Stimulated activated CD4-positive, alpha-beta T cell treated with anti-CD3 and anti-CD28 coated beads, Interleukin-4, amount 100 ng/mL, for 24 hours (primary cell): ENCODE measurements at places on chromosomes 5 and 9.
A peak's percentile ranks its signal among the peaks of the same experiment; 100 is the strongest.

- DNase-seq: peak; percentile 54
Observed at GRCh38 chr9:87662808-87663528, 63.0 kb upstream of the CTSL start.

DNA sequence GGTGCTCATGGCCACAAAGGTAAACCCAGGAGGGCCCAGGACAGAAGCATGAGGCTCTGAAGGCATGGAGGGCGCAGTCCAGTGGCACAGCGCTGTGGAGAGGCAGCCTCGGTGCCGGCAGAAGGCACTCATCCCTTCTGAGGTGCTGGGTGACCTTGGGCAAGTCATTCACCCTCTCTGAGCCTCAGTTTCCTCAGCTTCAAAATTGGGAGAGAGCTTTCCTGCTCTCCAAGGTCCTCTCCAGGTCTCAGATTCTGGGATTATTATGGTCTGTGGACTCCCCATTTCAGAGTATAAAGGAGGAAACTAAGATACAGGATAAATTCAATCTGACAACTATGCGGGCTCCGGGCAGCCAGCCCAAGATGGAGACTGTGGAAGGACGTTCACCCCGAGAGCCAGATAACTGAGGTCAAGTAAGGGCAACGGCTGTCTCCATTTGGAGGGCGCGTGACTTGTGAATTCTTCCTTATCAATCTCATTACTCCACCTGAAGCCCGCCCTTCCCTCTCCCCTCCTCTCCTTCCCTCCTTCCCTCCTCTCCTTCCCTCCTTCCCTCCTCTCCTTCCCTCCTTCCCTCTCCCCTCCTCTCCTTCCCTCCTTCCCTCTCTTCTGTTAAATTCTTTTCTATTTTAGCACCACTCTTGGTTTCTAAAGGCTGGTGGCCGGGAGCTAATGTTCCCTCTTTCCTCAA is 58.1 kb downstream of the LRSAM1 start:
- DNase-seq: no peak

DNA sequence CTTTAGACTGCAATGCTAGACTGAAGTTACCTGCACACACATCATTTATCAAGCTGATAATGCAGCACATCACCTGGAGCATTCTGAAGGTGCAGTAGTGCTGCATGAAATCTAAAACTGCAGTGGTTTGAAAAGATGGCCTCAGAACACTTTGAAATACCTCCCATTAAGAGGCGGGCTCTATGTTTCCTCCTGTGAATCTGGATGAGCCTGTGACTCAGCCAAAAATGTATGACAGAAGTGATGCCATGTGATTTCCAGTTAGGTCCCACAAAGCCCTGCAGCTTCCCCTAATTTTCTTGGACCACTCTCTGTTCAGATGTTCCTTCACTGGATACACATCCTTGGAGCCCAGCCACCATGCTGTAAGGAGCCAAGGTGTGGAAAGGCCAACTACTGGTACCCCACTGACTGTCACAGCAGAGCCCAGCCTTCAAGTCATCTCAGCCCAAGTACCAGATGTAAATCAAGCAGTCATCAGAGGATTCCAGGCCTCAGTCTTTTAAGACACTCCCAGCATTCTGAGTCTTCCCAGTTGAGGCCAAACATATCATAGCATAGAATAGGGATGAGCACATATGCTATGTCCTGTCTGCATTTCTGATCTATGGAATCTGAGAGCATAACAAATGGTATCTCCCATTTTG is 27.2 kb upstream of the DEPDC1B start:
- DNase-seq: no peak

- DNase-seq: no peak
Observed at GRCh38 chr5:147359101-147359500, 124.3 kb downstream of the STK32A start.

GRCh38 chr9:128340691-128341434 is 536 bp downstream of the SLC27A4 start:
- DNase-seq: no peak

DNA sequence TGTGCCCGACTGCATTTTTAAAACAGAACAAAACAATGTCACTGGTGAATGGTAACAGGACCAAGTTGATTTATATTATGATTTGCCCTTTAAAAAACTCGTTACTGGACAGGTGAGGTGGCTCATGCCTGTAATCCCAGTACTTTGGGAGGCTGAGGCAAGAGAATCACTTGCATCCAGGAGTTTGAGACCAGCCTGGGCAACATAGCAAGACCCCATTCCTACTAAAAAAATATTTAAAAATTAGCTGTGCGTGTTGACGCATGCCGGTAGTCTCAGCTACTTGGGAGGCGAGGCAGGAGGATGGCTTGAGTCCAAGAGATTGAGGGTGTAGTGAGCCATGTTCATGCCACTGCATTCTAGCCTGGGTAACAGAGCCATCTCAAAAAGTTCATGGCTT is 7.2 kb downstream of the UNC13B start:
- DNase-seq: no peak

- no peak for DNase-seq
Observed at GRCh38 chr5:96067894-96068614, 106.4 kb upstream of the ELL2 start.

GRCh38 chr5:93967923-93968322 is 226.5 kb upstream of the POU5F2 start:
- no peak for DNase-seq

DNA sequence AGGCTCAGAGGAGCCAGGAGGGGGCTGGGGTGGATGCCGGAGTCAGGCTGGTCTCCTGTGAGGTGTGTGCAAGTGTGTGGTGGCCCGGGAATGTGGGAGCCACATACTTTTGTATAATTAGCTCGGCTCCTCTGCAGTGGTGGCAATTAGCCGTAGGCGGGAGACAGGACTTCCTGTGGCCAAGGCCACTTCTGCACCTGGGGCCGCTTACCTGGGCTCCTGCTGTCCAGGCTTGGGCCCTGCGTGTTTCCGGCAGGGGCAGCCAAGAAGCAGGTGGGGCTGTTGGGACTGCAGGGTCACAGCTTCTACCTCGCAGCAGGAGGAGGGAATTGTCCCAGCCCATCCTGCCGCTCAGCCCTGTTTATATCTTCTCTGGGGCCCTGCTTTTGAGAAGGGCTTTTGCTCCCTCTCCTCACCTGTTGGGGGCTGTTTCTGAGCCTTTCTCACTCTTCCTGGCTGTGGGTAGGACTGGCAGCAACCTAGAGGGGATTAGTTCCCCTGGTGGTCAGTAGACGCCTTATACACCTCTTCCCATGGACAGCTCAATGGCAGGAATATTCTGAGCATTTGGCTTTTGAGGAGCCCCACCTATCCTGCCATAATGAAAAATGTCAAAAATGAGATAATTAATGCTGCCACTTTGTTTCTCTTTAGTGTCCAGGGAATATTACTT is 145.4 kb upstream of the PITX1 start:
- DNase-seq: no peak

GRCh38 chr9:136244122-136244968 is 1.3 kb downstream of the QSOX2 start:
- DNase-seq: peak; percentile 80

- DNase-seq: no peak
Observed at GRCh38 chr5:26805076-26805475, 233.3 kb downstream of the CDH9 start.

DNA sequence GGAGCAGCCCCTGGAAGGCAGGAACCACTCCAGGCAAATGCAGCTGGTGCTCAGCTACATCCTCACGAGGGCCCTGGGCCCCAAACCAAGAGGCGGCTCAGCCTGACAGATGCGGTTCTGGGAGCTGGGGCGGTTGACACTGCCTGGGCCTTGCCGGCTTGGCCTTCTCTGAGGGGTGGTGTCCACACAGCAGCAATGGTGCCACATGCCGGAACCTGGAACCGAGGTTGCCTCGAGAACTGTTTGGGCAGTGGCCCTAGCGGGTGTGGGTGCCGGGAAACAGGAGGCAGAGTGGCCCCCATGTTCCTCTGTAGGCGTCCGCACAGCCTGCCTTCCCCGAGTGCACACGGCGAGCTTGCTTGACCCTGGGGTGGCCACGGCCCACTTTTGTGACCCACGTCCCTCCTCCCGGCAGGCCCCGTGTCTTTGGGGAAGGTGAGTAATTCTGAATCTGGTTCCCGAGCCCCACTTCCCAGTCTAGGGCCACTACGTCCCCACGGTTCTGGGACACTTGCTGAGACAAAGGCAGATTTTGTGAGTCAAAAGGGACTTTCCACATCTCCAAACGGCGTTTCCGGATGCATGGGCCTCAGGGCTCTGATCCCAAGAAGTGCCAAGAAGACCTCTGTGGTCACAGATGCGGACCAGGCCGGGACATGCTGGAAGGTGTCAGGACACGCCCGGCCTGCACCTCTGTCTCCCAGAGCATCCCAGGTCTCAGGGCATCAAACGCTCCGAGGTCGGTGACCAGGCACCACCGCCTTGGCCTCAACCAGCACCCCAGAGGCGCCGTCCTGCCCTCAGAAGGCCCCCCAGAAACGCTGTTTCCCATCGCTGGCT is 27.7 kb upstream of the SLC12A7 start:
- DNase-seq: no peak

- DNase-seq: peak; percentile 56
Observed at GRCh38 chr5:39714036-39714698, 289.4 kb upstream of the DAB2 start.

DNA sequence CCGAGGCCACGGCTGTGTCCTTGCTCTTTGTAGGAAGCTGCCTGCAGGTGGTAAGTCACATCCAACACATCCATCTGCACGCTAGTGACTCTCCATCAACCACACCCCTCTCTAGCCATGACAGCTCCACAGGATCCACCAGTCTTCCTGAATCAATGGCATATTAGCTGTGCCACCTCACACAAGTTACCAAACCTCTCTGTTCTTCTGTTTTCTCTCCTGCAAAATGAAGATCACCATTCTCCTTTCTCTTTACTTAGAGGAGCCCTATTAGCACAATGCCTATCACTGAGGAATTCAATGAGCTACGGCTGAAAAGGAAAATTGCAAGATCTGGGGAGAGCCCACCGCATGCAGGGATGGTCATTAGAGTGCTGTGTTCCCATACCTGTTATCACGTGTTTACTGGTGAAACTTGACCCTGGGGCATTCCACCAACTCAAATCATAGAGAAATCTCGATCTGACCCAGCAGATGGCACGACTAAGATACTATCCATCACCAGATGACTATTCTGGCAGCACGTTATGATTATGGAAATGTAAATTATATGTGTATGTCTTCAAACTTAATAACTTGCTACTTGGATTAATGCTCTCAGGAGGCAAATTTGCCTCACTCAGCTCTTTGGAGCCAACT is 20.9 kb downstream of the WHRN start:
- DNase-seq: no peak
